ENCODE measurements at places on chromosomes 2 and 18.

GRCh38 chr2:215499331-215499730, 63.5 kb upstream of the FN1 start:
- DNase-seq: no peak

DNA sequence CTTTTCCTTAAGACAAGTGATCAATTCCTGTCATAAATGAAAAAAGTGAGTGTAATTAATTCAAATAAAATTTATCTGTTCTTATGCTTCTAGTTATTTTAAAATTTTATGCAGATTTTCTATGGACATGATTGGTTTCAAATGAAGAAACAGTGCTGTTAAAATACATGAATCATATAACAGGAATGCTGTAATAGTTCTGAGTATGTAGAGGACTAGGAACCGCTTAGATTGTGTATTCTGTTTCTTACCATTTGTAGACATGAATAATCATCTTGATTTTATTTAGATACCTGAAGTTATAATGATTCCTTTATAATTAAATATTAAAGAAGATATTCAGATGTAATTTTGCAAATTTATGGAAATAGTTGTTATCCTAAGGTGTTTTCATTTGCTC, 3.5 kb downstream of the ACTR2 start:
- no peak for DNase-seq

DNA sequence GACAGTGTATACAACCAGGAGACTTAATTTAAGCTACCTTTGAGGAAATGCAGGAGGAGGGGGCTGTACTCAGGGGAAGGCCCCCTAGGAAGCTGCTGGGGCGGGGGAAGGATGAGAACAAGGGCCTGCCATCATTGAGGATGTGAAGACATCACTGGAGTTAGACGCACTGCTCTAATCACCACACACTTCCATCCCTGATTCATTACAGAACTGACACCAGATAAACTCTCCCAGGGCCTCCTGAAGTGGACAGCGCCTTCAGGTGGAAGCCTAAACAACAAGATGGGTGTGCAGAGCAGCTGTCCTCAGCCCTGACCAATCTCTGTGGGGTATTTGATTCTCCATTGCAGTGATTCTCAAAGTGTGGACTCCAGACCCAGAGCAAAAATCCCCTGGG, 30.6 kb upstream of the SLC35G4 start:
- DNase-seq: no peak

DNA sequence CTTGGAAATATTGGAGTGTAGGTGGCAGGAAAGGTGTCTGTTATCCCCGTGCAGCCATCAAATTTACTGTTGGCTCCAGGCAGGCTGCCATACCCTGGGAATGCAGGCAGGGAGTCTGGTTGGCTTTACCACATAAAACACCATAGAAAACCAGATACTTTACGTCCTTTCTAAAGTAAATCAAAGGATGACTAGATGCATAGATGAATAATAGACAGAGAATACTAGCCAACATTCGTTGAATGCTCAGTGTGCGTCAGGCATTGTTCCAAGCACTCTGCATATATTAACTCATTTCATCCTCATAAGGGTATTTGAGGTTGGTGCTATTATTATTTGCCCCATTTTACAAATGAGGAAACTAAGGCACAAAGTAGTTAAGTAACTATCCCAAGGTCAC, 65.2 kb downstream of the VSNL1 start:
- no peak for DNase-seq

DNA sequence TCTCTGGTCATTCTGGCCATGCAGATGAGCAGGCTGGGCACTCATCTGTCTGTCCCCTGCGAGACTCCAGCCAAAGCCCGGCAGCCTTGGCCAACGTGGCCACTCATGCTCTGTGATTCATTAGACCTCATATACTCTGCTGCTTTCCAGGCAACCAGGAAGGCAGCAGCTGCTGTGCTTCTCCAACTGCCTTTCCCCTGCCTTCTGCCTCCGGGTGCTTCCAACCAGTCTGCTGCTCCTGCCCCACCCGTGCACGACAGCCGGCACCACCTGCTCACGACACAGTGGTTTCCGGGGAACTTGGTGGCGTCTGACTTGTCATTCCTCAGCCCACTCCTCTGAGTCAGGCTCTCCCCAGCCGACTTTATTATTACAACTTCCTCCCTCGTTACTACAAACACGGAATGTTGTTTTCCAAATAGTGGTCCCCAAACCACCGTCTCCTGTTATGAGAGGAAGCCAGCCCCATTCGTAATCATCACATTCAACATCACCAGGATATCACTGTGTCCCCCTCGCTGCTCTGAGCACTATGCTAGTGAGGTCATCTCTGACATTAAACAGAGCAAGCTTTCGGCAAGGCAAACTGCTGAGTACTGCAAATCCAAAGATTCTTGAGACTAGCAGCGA, 392.4 kb downstream of the ALK start:
- DNase-seq: peak; percentile 13

GRCh38 chr2:238570926-238571325, 144.2 kb downstream of the ASB1 start:
- DNase-seq: no peak

GRCh38 chr2:48049371-48049770, 143.1 kb upstream of the FBXO11 start:
- DNase-seq: no peak

DNA sequence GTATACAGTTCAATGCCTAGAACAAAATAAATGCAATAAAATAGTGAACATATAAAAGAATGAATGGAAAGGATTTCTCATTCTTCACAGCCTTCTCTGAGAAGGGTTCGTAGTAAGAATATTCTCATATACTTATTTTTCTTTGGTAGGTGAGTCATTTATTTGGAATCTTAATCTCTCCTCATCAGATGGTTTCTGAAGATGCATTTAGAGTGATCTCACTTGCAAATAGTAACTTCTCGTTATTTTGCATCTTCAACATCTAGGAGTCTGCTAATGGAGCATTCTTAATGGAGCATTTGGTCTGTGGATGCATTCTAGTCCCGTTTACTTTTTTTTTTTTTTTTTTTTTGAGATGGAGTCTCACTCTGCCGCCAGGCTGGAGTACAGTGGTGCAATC, 3.9 kb downstream of the UBXN4 start:
- DNase-seq: no peak

- no peak for DNase-seq
These were observed 423.9 kb upstream of the MAP2 start for GRCh38 chr2:208999911-209000310.
